Effector CD4-positive, alpha-beta T cell (primary cell): ENCODE measurements at places on chromosomes 6 and 20.

DNA sequence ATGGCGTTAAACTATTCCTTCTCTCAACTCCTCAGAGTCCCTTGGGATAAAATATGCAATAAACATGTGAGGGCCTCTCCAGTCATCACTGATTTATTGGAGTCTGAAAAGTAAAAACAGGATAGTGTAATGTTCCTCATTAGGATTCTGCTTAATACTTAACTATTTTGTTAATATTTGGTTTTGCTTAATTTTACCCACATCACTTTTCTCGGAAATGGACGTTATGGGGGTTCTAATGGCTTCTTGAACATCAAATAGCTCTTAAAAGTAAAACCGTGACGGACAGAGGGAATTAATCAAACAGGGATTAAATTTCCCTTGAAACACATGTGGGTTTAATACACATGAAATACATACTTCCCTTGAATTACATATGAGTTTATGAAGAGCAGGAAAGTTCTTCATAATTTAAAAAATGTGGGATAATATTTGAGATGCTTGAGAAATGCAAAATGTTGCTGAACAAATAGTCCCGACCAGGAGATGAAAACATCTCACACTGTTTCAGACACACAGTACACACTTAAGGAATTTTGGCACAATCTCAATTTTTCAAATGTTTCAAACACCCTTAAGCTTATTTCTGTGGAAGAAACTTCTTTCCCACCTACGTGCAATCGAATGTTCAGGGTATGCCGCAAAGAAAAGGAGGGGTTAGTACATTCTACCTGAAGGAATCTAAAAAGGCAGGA is 38.4 kb upstream of the EIF2S2 start:
- no peak for DNase-seq

GRCh38 chr6:77470983-77471382 is 7.7 kb upstream of the HTR1B start:
- no peak for DNase-seq

- no peak for DNase-seq
Measured at GRCh38 chr6:36247693-36248092, 22.2 kb upstream of the PNPLA1 start.

GRCh38 chr6:24918641-24919055 is 17.1 kb downstream of the RIPOR2 start:
- no peak for DNase-seq

GRCh38 chr20:63129376-63129965 is 86.5 kb downstream of the YTHDF1 start:
- DNase-seq = no peak

DNA sequence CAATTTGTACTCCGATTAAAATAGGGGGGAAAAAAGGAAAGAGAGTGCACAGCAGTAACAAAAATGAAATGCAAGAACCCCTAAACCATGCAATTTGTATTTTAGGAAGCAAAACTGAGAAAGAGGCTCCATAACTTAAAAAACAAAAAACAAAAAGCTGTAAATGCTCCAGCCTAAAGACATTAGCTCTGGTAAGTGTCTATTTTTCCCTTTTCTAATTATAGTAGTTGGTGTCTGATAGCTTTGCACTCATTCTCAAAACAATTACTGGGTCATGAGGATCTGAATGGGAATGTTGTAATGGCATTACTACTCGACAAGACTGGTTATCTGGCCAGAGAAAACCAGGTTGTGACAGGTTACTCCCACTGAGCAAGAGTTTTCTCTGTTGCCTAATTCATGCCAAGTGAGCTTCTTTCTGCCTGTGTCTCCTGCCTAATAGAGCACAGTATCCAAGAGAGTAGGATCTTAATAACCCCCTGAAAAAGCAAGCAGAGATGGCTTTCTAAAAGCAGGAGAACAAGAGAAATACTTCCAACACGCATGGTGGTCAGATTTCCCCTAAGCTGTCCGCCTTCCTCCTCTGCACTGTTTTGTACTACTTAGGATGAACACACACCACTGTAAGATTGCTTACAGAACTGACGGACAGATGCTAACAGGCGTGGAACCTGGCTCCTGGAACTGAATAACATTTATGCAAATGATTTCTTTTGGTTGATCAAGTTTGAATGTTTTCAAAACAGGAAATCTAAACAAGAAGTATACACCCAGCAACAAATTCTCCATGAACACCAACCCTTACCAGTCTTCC is 86.4 kb downstream of the FKBP5 start:
- DNase-seq = no peak

DNA sequence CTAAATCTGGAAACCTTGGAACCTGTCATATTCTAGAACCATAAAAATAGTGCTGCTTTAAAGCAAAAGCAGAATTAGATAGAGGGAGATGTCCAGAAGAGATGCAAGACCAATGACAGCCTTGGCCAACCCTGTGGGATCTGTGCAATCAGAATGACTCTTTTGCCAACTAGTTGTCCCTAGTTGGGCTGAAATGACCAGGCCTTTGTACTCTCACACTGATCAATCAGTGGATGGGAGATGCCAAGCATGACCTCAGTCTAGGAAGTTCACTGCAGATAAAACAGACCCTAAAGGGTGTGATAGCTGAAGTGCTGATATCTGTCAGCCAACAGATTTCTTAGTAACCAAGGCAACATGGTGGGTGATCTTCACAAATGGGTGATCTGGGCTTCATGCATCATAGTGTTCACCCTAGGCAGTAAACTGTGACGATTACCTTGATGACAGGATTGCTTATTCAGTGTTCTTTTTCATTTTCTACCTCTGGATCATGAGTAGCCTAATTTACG is 52.1 kb downstream of the BCKDHB start:
- no peak for DNase-seq
